ENCODE measurements at places on chromosomes 11 and 22. TPM values are rescaled to one million over a fixed set of nuclear protein-coding genes. Genes with fewer than 3 reads are reported as not detected.

The PANX3 gene
- polyA plus RNA-seq, result not detected

The VWCE gene
- polyA plus RNA-seq, result 3.1 TPM

The PLAAT4 gene
- 7.1 TPM for polyA plus RNA-seq

The TTC36 gene
- polyA plus RNA-seq, result 0.76 TPM

The C11orf87 gene
- 0.12 TPM for polyA plus RNA-seq

All from renal cortex interstitium (tissue), 15 donors.